ENCODE measurements at places on chromosomes 7 and 10.
A peak's percentile ranks its signal among the peaks of the same experiment; 100 is the strongest.

DNA sequence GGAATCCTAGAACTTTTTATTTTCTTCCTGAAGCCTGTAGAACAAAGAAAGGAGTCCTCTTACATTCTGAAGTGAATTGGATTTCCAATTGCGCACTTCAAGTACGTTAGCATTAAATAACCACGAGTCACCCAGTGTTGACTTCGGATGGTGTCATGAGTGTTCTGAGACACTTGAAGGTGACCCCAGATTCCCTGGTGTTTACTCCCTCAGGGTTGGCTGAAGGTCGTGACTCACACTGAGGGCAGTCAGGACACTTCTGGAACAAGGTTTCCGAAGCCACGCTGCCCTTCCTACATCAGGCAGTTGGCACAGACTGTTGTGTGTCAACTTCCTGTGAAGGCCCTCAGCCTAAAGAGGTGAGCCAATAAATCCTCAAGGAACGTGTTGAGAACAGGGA, 186.6 kb upstream of the CELF2 start:
- DNase-seq = no peak

- DNase-seq = no peak
Measured at GRCh38 chr10:593901-594457, 95.5 kb downstream of the DIP2C start.

DNA sequence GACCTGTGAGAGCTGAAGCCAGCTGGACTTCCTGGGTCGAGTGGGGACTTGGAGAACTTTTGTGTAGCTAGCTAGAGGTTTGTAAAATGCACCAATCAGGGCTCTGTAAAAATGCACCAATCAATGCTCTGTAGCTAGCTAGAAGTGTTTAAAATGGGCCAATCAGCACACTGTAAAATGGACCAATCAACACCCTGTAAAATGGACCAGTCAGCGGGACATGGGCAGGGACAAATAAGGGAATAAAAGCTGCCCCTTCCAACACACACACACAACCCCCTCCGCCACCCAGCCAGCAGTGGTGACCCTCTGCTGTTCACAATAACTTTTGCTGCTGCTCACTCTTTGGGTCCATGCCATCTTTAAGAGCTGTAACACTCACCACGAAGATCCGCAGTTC, 7.1 kb downstream of the ZNF511 start:
- no peak for DNase-seq

DNA sequence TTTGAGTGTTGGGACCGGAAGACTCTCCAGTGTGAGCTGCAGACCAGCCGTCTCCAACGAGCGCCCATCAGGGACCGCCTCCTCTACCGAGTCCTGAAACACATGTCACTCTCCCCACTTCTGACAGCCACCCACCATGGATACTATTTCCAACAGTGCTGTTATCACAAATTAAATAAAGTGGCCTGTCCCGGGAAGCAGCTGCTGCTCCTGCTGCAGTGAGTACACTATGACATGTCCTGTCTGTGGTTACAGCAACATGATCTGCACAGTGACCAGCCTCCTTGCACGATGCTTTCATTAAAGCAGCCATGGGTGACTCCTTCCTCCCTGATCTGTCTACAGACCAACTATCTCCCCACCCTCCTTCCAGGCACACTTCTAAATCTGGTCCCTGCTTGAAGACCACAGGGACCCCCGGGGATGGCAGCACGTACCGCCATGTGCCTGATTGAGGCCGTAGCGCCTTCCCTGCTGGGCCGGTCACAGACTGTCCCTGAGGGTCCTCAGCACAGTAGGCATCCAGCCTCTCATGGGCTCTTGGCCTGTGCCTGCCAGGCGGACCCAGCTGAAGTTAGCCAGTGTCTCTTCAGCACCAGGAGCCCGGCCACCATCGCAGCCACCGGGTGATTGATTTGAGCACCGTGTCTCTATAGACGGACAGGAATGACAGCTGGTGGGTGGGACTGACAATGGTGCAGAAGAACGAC, 58.8 kb downstream of the TCERG1L start:
- no peak for DNase-seq

DNA sequence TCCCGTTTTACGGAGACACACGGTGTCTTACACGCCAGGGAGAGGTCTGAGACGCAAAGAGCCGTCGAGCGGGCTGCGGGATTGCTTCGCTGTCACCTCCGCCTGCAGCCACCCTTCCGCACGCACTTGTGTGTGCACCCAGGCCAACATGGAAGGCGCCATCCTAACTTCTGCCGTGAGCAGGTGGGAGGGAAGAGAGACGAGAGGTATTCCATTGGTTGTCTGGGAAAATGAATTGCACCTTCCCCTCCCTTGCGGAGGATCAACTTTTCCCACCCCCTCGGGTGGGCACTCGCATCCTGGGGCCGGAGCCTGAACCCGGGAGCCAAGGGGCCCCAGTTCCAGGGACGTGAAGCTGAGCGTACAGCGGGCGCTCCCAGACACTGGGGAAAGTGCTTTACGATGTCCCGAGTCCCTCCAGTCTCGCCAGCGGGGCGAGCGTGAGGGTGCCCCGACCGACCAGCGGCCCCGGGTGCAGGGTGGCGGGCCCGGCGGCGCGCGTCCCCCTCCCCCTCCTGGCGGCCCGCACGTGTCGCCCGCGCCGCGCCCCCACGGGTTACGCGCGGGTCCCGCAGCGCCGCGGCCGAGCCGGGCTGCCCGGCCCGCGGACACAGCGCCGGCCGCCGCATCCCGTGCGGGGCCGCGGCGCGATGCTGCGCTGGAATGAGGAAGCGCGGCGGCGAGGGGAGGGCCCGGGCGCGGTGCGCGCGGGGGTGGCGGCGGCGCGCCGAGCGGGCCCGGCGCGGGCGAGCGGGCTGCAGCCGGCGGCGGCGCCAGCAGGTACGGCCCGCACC, 984 bp upstream of the IKZF1 start:
- DNase-seq = no peak

DNA sequence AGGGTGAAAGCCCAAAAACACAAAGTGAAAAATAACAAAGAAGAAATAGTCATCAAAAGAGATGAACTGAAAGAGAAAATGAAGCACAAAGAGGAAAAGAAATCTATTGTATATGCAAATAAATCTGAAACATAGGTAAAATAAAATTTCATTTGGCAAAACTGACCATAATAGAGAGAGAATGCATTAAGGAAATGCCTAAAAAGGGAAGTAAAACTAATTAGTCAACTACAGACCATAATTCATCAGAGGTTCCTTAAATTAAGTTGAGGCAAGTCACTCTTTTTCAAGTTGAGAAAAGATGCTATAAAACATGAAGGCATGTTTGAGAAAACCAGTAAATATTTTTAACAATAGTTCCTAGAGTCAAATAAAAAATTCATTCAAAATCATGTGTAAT, 233.3 kb downstream of the LRRN3 start:
- no peak for DNase-seq

- DNase-seq = no peak
Measured at GRCh38 chr10:23094786-23095403, 484 bp upstream of the MSRB2 start.

GRCh38 chr7:155746188-155746587, 66.1 kb downstream of the SHH start:
- no peak for DNase-seq

GRCh38 chr7:67462781-67463191, 466.2 kb downstream of the TYW1 start:
- DNase-seq = peak; percentile 95

DNA sequence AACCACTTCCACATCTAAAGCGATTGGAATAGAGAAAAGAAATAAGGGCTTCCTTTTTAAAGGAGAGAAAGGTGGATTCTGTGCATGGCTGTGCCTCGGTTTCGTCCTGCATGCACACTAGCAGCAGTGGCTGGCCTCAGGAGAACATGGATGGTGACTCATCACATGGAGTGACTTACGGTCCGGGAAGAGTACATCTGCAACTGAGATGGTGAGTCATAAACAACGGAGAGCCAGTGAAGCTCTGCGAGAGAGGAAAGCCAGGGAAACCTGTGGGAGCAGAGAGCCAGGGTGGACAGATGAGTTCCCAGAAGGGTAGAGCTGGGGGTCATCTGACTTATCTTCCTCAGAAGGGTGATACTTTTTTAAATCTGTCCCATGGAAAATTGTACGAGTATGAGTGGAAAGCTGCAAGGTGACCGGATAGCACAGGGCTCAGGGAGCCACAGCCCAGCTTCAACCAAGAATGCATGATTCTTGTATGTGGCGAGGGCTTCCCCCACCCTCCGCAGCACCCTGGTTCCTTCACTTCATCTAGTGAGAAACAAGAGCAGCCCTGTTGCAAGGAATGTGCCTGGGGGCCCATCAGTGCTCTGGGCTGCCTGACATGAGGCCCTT, 259.1 kb downstream of the KLF6 start:
- no peak for DNase-seq

DNA sequence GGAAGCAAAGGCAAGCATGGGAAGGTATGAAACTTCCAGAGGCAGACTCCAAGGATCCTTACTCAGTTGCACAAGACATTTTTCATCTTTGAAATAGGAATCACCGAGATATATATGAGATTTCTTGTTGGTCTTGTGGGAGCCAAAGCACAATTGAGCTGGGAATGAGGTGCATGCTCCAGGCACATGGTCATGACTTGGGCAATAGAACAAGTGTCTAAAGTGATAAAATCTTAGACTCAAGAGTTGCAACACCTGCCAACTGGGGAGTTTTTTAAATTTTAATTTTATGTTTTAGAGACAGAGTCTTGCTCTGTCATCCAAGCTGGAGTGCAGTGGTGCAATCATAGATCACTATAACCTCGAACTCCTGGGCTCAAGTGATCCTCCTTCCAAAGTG, 169.5 kb upstream of the ADCY1 start:
- DNase-seq = no peak

GRCh38 chr7:74598558-74598957, 59.0 kb upstream of the GTF2I start:
- no peak for DNase-seq

DNA sequence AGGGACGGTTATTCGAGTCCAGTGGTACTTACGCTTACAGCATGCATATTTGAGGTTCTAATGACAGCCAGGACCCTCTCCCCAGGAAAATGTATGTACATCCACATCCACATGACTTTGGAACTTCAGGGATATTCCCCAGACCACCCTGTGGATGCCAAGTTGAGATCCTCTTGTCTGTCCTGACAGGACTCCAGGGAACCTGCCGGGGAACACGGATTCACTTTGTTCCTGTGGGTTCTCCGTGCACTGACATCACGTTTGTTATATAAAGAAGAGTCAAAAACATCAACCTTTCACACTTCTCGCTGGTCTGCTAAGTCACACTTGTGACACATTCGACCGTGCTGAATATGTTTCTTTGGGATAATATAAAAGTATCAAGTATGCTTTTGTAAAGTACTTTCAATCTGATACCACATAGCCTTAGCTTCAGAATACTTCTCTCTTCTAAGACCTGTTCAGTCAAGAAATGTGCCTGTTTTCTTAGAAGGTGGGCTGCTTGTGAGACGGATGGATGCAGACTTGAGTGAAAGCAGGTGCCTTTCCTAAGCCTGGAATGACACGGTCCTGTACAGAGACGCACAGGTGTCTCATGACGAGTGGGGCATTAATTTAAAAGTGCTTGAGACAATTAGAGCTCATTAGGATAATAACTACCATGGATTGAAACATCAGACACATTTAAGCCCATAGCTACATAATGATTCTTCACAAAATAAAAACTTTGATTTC, 38.7 kb downstream of the CALML5 start:
- no peak for DNase-seq

DNA sequence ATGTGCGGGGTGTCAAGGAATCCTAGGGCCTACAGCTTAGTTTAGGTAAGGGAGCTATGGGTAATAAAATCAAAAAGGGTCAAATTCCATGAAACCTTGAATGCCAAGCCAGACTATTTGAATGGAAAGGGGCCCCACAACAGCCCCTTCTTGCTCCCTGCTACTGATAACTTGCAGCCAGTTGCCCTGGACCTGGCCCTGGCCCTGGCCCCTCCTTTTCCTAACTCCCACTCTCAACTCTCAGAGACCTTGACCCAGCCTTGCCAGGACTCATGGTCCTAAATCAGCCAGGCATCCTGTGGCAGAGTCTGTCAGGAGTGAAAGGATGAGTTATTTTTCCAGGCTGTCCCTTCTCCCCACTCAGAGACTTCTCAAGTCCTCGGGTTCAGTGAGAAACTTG, 5.9 kb downstream of the KCNIP2 start:
- DNase-seq = no peak

GRCh38 chr10:30528429-30528786, 94.4 kb downstream of the MAP3K8 start:
- peak; percentile 70 for DNase-seq

DNA sequence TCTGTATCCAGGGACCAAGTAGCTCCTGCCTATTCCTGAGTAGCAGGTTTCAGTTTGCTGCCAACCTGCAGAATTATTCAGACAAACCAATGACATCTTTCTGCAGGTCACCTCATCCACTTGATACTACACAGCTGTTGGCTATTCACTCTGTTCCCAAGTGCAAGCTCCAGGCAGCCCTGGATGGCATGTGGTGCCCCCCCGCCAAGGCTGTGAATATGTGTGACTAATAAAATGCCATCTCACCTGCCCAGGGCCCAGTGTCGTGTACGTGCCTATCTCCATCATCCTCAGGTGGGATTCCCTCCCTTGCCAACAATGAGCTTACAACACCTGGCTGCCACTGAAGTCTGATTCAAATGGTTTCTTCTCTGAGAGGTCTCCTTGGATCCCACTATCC, 125.8 kb downstream of the RAB11FIP2 start:
- no peak for DNase-seq

DNA sequence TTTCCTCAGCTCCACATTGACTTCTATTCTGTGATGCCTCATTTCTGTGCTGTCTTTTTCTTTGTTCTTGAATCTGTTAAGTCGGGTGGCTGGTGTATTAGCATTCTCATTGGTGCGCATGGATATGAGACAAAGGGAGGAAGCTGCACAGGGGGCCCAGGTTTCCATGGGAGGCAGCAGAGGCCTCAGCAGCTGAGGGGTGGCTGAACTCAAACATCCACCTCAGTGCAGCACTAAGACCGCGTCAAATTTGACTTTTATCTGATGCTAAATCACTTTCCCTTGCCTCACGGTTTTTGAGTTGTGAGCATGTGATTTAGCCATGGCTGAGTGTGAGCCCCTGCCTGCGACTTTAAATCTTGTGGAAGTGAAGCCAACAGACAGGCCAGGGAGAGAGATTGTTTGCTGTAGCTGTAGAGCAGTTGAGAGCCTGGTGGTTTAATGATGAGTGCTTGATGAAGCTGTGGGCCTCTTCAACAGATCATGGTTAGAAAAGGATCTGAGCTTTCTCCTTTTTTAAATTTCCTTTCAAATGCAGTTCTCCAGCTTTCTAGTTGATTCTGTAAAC, 193.3 kb upstream of the ZNF804B start:
- DNase-seq = peak; percentile 2

GRCh38 chr10:123402656-123403055, 248.5 kb downstream of the BUB3 start:
- DNase-seq = no peak
